ENCODE measurements at places on chromosomes 7 and 10.
A peak's percentile ranks its signal among the peaks of the same experiment; 100 is the strongest.

DNA sequence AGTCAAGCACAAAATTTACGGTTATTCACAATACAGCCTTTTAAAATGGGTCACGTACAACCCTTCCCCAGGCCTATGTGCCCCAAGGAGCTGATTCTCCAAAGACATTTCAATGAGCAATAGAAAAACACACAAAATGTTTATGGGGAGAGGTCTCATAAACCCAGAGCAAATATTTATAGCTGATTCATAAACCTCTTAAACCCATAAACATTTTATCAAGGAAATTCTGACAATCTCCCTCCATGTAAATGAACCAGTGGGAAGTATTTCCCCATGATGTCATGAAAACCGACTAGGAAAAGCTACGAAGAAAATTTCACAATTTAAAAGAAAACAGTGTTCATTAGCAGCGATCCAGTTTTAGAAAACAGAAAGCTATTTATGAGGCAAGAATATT, 36.0 kb downstream of the SFMBT2 start:
- DNase-seq, result no peak

- DNase-seq, result peak; percentile 78
Observed at GRCh38 chr10:119368991-119369869, 161.9 kb downstream of the GRK5 start.

- DNase-seq, result no peak
Observed at GRCh38 chr10:104336821-104337467, 1.3 kb downstream of the ITPRIP start.

DNA sequence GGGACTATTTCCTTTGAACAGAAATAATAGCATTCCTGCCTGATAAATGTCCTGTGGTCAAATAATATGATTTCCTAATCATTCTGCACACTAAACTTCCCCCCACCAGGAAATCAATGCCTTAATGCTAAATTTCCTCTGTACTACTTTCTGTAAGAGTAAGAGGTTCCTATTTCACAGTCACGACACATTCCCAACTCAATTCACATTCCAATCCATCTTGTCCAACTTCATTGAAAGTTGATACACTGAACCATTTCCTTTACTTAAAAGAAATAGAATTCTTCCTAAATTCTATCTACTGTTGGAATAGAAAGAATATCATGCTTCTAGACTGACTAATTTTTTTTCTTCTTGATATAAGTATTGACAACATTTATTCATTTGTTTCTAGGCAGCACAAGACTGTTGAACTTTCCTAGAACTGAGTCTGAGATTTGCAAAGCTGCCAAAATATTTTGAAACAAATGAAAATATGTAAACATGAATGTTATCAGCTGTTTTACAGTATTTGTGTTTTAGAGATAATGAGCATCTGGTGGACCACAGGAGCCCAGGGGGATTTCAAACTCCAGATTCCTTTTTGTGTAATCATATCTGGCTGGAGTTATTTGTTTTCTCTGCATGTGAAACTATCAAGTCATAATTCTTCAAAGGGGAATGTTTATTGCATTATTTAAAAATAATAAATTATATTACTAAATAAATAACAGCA, 121.5 kb downstream of the TPST1 start:
- DNase-seq, result no peak

- no peak for DNase-seq
Observed at GRCh38 chr7:105355701-105356100, 33.0 kb downstream of the SRPK2 start.

DNA sequence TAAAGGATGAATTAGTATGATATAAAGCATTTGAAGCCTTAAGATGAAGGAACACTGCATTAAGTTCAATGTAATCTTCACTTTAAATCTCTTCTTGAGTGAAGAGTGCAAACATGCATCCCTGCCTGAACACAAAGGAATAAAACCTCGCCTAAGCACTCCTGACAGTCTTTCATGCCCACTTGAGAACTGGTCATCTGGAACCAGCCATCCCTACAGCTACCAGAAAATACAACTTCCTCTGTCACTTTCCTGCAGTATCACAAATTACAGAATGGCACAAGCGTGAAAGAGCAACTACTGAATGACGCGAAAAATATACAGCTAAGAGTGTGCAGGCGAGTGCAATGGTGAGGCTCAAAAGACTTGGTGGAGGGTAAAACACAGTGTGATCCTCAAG, 1079.9 kb downstream of the CNTNAP2 start:
- DNase-seq, result no peak

DNA sequence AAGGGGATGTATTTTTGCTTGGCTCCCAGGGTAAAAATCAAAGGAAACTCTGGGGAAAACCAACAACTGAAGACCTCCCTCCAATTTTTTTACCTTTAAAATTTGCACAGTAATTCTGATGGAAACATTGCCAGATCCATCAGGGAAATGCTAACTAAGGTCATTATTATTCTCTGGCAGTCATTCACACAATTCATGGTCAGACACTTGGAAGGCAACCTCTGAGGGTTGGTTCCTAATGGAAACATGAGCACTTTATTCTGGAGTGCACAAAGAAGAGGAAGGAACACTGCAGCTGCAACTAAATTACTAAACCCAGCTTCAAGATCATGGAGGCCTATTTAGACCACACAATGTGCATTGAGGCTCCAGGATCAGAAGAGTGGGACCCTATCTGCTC, 34.2 kb downstream of the SRI start:
- DNase-seq, result no peak

DNA sequence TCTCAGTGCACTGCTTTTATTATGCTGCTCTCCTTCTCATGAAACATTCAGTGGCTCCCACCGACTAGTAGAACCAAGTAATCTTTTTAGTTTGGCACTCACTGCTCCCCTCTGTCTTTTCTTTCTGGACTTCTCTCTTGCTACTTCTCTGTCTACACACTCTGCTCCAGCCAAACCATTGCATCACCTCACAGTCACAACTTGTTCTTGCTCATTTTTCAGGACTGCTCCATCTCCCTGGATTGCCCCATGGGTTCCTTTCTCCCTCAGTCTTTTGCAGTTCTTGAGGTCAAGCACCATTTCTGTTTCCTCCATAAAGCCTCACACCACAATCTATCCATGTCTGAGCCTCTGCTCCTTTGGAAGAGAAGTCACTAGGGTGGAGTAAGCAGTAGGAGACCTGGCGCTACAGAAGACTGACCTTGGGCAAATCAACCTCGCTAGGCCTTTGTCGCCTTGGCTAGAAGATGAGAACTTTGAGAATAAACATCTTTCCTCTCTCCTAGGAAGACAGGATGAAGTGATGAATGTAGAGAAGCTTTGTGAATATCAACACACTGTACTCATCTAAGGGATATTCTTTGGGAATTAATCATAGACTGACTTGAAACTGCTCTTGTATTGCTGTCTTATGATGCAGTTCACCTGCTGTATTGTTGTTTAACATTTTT, 186.2 kb downstream of the LRMDA start:
- DNase-seq, result no peak

GRCh38 chr10:74307061-74307651, 156.1 kb downstream of the ADK start:
- no peak for DNase-seq

- peak; percentile 55 for DNase-seq
Observed at GRCh38 chr7:117323851-117324711, 1.2 kb upstream of the WNT2 start.

DNA sequence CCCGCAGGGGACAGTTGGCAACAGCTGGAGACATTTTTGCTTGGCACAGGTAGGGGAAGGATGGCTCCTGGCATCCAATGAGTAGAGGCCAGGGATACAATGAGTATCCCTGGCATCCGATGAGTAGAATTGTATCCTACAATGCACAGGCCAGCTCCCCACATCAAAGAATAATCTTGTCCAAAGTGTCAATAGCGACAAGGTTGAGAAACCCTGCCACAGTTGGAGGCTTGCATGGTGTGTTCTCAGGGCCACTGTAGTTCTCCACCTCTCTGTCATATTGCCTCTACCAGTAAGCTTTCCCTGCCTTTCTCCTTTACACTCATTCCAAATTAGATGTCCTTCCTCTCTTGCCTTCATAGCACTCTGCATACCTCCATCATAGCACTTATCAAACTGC, 60.7 kb downstream of the ZNF92 start:
- DNase-seq, result no peak

DNA sequence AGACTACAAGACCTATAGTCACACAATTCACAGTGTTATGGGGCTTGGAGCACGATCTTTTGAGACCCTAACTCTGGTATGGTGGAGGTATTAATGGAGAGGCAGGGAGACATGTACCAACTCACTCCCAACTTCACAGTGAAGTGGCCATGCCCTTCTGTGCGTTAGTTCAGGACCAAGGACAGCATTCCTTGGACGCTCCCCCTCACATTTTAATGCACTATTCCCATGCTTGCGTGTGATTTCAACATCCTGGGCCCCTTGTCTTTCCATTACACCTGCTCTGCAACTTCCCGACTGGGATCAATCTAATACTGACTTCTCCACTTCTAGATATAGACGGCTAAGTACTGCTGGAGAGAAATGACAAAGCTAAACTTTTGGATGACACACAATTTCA, 72.7 kb downstream of the PLCE1 start:
- no peak for DNase-seq

DNA sequence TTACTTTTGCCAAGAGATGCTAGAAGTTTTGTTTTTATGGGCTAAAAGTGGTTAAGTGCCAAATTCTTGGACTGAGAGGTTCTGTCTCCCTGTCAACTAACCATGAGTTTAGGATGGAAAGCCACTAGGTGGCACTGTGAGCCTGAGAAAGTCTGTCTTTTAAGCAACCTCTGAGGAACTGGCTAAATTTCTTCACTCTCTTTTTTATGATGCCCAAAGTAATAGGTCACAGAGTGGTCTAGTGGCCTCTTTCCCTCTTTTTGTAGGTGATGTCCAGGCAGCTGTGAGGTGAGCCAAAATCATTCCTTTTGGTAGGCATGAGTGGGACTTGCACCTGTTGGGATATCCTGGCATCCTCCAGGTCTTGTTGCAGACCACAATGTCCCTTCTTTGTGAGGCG, 56.8 kb downstream of the SND1 start:
- DNase-seq, result peak; percentile 39

GRCh38 chr10:102710609-102711008, 3.6 kb downstream of the ARL3 start:
- no peak for DNase-seq

GRCh38 chr7:98674881-98675280, 57.8 kb downstream of the NPTX2 start:
- DNase-seq, result no peak

DNA sequence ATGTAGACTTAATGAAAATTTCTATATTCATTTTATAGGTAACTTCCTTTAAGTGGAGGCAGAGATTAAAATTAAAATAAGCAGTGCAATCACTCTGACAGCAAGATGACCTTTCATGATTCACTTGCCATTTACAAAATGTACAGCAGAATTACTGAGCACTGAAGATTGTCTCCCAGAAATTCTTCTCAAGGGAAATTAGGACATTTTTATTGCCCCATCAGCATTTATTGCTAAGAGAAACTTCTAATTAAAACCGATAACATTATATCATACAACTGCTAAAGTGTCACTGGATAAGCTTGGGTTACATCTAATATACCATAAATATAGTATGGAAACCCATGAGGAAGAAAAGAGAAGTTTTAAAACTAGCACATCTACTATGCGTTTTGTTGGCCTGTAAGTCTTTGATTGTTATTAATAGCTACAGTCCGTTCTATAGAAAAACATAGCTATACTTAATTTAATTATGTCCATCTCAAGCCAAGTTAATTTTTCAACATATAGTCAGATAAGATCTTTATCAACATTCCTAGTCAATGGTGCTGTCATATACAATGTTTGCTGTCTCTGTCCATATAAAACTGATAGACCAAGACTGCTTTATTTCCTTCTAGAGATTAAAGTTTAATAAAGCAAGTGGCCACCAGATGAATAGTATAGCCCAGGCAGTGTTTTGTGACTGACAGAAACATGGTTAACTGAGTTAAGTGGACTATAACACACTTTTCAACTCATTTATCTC, 217.1 kb upstream of the HGF start:
- no peak for DNase-seq

GRCh38 chr7:43198599-43199090, 86.2 kb downstream of the HECW1 start:
- no peak for DNase-seq

DNA sequence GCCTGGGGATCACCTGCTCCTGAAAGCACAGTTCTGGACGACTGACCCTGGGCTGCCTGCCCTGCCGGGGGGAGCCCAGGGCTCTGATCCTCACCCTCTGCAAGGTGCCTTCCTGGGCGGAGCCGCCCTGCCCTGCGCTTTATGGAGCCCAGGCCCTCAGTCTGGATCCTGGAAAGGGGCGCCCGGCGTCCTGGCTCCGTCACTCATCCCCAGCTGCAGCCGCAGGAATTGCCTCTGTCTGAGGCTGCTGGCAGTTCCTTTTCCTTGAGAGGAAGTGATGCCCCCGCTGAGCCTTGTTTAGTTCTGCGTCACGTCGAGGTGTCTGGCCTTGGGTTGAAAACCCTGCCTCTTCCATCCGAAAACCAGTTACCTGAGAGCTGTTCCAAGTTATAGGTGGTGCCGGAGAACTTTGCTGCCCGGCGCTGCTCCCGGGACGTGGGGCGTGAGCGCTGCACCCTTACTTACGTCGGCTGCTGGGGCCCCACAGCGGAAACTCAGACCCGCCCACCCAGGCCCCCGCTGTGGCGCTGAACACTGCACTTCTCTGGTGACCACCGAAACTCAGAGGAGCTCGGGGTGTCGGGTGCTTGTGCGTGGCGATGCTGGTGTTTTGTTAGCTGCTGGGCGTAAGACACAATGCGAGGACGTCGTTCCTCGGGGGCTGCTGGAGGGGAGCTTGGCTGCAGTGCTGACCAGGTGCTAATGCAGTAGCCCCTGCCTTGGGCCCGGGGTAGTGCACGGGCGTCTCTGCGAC, 5.4 kb downstream of the MAFK start:
- no peak for DNase-seq
